ENCODE measurements at places on chromosomes 6 and 20.
A peak's percentile ranks its signal among the peaks of the same experiment; 100 is the strongest.

- DNase-seq: no peak
Measured at GRCh38 chr20:46076806-46077205, 13.0 kb downstream of the NCOA5 start.

GRCh38 chr6:3377536-3378397 is 79.1 kb downstream of the SLC22A23 start:
- no peak for DNase-seq

DNA sequence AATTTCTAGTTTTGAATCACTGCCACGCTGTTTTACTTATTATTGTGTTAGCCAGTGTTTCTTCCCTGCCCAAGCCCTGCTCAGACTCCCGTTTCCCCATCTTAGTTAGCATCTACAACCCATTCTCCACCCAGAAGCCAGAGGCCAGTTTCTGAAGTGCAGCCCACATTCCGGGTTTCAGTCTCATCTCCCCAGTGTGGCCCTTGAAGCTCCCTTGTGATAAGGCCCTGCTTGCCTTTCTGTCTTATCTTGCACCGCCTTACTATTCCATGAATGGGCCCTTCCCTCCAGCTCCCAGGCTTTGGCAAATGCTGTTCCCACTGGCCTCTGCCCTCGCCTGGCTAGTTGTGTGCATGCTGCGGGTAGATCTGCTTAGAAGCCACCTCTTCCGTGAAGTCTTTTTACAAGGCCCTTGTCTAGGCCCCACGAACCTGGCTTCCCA is 41.1 kb downstream of the TOX2 start:
- DNase-seq: no peak

- DNase-seq: no peak
Measured at GRCh38 chr6:44474190-44474631, 86.7 kb downstream of the CDC5L start.

DNA sequence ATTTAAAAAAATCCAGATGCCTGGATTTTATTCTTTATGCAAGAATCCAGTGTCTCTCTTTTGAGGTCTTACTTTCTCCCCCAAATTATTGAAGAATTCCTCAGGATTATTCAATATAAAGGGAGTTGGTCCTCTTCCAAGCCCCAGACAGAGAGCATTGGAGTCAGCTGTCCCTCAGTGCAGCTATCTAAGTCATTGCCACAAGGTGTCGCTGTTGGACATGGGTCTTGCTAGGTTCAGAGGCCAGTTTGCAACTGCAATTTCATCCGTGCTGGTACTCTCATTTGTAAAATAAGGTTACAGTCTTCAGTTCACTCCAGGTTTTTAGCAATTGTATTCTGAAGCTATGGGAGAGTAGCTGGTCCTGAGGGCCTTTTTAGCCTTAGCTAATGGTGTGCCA is 27.8 kb downstream of the CCN2 start:
- DNase-seq: no peak

DNA sequence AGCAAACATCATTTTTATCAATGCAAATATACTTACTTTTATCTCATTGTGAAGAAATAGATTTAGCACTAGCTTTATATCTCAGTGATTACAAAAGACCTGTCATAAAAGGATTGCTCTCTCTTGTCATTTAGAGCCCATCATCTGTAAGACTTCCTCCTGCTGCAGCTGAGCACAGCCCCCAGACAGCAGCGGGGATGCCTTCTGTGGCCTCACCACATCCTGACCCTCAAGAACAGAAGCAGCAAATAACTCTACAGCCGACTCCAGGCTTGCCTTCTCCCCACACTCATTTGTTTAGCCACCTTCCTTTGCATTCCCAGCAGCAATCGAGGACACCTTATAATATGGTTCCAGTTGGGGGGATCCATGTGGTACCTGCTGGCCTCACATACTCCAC is 127.0 kb upstream of the EDN1 start:
- DNase-seq: no peak

GRCh38 chr6:169639653-169640278 is 62.1 kb downstream of the WDR27 start:
- no peak for DNase-seq

DNA sequence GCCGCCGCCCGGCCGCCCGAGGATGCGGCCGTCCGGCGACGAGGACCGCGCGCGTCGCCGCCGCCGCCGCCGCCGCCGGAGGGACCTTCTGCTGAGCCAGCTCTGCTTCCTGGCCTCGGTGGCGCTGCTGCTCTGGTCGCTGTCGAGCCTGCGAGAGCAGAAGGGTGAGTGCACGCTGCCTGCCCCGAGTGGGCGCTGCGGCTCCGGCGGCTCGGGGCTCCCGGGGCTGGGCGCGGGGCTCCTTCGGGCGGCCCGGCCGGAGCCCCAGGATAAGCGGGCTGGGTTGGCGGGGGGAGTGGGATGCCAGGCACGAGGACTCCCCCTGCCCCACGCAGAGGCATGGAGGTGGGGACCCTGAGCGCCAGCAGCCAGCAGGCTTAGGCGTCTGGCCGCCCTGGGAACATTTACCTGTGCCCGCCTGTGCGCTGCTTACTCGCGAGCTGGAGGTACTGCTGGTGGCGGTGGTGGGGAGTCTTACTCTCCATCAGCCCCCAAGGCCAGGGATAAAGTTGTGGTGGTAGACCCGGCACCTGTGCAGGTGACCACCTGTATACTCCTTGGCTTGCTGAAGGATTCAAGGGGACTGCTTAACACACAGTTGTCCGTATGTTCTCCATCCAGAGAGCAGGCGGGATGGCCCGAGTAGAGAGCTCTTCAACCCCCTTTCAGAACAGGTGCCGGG is 520 bp downstream of the SLC24A3 start:
- DNase-seq: no peak

DNA sequence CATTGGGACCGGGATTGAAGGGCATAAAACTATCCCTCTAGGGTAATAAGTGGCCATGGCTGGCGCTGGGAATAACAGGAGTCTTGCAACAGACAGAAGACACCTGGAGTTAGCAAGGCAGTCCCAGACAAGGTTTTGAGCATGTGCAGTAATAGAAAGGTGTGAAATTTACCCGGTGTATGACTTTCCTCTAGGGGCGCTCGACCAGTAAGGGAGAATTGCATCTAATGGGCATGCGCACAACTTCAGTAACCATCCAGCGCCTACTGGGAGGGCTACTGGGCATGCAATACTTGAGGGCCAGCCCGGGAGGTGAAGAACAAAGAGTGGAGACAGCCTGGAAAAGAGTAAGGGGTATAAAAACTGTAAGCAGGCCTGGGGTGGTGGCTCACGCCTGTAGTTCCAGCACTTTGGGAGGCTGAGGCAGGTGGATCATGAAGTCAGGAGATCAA is 32.7 kb downstream of the SERPINB6 start:
- no peak for DNase-seq

DNA sequence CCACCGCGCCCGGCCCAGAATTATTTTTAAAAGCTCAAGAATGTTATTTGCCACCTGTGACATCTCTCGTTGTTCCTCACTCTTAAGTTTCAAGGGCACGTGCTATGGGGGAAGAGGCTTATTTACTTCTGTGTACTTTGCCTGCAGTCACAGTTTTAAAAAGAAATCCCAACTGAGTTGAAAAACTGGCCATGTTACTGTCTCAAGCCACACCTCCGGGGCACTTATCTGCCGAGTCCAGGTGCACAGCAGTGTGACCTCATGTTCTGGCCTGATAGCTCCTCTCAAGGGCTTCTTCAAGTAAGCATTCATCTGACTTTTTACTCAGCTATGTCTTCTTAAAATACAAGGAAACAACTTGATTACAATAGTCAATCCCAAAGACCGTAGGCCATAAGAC is 34.5 kb downstream of the SHLD1 start:
- no peak for DNase-seq

GRCh38 chr20:25251558-25251957 is 3.7 kb downstream of the PYGB start:
- DNase-seq: no peak

DNA sequence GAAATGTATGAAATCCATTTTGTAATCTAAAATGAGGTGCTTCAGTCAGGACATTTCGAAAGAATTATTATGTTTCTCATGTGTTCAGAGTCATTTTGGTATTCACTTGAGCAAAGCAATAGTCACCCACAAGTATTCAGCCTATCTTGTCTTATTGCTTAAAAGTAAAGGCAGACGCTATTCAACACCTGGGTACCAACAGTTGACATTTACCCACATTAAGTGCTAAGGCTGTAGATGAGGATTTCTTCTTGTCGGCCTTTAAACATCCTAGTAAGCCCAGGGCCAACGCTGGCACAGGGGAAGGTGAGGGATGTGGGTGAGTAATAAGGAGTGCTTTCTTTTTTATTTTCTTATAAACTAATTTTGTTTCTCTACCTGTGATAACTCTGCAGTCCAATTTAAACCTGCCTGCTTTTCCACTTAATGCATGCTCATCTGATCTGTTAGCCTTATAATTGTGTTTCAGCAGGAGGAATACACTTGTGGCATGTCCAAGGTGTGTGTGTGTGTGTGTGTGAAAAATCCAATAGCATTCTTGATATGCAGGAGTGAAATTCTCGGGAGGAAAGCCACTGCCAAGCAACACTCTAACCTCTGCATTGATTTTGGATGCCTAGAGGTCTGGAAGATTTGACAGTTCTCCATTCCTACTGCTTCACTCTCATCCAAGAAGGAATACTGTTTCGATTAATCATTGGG is 252.0 kb downstream of the SOX4 start:
- DNase-seq: no peak

- no peak for DNase-seq
Measured at GRCh38 chr20:23164176-23164601, 78.1 kb upstream of the CD93 start.

DNA sequence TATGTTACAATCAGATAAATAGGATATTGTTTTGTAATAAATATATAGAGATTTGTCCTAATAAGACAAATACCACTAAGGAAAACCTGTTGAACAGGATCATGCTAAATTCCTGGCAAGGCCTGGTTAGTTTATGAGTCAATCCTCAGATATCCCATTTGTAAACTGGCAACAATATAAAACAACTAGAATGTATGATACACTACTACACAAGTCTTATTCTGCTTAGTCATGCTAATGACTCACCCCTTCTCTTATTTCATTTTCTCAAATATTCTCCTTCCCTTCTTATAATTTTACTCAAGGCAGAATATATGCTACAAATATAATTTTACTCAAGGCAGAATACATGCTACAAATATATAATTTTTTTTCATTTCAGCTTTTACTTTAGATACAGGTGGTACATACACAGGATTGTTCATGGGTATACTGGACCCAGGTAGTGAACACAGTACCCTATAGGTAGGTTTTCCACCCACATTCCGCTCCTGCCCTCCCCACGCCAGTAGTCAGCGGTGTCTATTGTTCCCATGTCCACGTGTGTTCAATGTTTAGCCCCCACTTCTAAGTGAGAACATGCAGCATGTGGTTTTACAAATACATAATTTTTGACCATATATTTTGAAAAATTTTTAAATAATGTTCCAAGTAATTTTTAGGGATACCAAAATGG is 6.3 kb downstream of the OSER1 start:
- peak; percentile 87 for DNase-seq

- no peak for DNase-seq
Measured at GRCh38 chr20:36527331-36528125, 13.8 kb upstream of the MYL9 start.

- no peak for DNase-seq
Measured at GRCh38 chr20:20655883-20656282, 56.6 kb downstream of the RALGAPA2 start.

GRCh38 chr6:35552285-35552917 is 39.7 kb upstream of the TULP1 start:
- no peak for DNase-seq

- no peak for DNase-seq
Measured at GRCh38 chr6:28901831-28902230, 22.0 kb downstream of the TRIM27 start.

GRCh38 chr6:33049323-33050013 is 24.0 kb downstream of the HLA-DPA1 start:
- no peak for DNase-seq

DNA sequence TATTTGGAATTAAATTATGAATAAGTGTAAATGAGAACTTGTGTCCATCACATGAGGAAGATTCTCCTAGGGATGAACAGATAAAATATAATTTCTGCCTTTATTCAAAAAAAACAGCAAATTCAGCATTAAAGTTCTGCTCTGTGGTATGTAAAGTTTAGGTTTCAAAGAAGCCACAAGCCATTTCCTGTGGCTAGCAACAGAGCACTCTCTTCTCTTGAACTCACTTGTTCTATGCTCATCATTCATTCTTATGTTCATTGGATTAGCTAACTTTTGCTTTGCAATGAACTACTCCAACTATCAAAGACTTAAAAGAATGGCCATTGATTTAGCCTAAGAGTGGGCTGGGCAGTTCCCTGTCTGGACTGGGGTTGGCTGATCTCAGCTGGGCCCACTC is 20.8 kb upstream of the SNRPB2 start:
- DNase-seq: no peak

GRCh38 chr6:129233458-129234134 is 350.7 kb downstream of the LAMA2 start:
- no peak for DNase-seq

DNA sequence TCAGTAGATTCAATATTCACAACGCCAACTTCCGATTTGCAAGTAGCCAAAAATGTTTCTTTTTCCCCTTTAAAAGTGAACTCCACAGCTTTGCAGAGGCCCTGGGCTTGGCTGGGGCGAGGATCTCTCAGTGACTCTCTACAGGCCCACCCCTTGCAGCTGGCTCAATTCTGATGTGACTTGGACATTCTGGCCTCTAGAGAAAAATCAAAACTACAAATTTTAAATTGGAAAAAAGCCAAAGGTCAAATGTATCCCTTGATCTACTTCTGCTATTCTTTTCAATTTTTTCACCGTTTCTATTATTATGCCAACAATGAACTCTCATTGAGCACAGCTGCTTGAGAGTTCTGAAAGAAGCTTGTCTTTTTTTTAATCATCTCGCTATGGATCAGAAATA is 245.9 kb upstream of the HS3ST5 start:
- DNase-seq: no peak

GRCh38 chr6:113819169-113819830 is 37.8 kb upstream of the MARCKS start:
- DNase-seq: no peak

DNA sequence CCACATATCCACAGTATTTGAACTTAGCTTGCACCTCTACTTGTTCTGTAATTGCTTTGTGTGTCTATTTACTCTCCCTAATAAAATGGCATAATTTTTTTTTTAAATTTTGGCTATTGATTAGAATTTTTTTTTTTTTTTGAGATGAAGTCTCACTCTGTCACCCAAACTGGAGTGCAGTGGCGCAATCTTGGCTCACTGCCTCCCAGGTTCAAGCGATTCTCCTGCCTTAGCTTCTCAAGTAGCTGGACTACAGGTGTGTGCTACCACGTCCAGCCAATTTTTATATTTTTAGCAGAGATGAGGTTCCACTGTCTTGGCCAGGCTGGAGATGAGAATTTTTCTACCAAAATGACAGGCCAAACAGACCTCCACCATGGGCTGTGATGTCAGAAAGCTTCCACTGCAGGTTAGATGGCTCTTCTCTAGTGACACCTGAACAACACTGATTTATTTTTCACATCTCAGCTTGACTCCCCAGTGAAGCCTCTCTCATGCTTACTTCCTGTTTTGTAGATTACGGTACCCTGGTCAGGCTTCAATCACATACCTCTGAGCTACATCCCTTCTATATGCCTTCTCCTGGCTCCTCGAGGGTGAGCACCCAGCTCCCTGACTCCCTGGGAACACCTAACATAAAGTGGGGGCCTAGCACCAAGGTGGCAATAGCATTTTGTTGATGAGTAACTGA is 112.8 kb downstream of the ARHGAP18 start:
- DNase-seq: no peak

Data from non-pigmented ciliary epithelial cell (primary cell).